ENCODE measurements at places on chromosomes 16 and 17.

DNA sequence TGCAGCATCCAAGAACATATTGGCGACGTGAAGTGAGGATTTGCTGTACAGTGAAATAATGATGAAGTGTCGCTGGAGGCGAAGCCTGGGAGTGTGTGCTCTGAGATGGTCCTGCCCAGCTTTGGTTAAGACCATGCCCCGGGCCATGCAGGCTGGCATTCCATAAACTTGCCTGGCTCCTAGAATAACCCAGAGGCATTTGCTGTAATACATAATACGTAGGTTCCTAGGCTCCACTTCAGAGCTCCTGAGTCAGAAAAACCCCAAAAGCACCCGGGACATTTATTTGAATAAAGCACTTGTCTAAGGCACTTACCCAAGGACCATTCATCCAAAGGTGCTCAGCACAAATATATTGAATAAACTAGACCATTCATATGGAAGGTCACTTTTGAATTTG is 279.3 kb downstream of the ABCC12 start:
- DNase-seq = no peak

DNA sequence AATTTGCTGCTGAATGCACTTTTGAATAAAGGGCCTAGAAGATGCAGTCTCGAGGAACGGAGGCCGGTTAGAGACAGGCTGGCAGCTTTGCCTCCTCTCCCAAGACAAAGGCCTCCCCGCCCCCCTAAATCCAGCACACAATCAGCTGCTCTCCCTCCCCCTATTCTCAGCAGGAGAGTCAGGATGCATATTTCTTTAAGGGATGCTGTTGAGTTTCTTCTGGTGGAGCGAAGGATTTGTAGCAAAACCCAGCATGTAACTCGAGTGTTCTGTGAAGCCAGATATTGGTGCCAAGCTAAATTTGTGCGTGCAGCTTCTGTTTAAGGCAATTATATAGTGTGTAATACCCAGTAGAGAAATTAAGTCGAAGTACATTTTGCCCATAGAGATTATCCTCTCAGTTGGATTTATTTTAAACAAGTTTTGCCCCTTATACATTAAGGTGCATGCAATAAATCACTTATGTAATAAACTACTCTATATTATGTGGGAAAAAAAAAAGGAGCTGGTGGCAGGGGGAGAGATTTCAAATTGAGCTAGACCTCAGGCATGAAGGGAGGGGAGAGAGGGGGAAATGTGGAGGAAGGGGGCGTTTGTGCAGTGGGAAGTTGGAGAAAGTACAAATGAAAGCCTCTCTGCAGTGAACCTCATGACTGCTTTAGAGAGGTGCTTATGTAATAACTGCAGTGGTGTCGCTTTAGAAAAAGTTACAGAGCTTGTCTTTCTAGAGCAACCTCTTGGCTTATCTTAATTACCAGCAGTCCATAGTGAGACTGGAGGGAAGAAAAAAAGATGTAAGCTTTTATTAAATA is 599.2 kb downstream of the MAF start:
- DNase-seq = peak; percentile 76

DNA sequence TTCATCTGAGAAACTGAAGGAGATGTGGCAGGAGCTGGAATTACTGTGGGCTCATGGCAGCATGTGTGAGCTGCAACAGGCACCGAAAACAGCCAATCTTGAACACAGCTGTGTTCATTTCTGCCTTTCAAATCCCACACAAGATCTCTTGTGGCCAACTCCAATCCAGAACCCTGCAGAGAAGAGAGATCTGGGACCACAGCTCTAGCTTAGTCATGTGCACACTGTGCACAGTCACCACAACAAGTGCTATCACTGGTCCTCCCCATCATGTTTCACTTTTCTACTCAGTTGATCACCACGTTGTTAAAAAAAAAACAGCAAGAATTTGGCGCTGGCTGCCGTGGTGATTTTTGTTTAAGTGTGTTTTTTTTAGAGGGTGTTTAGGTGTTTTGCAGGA is 254.5 kb upstream of the ELAC2 start:
- no peak for DNase-seq

- DNase-seq = peak; percentile 68
Measured at GRCh38 chr17:73304971-73305812, 6.6 kb downstream of the CDC42EP4 start.

DNA sequence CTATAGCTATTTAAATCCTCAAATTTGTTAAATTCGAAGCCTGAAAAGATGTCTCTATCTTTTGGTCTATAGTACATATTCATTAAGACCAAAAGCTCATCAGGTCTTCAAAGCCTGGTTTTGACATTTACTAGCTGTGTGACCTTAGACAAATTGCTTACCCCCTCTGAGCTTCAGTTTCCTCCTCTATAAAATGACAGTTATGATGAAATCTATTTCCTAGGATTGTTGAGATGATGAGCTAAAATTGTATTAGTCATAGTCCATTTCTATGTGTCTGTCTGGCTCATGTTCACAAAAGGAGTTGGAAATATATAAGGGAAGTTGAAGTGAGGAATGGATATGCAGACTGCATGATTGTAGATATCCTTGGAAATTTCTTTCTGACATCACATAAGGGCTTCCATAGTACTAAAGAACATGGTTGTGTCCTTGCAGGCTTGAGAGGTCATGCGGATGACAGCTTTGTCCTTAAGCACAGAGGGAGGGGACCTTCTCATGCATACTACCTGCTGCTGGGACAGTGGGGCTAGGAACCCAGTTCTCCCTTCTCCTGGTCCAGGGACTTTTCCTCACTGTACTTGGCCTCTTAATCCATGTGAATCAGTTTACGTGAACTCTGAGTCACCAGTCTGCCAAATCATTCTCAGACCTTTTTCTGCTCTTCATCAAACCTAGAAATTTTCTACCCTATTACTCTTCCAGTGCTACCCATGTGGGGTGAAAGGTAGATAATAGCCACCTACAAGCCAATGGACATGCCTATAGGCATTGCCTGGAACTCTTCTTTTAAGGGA is 487.5 kb upstream of the SALL1 start:
- DNase-seq = no peak
